ENCODE measurements at places on chromosomes 16 and 17.

- DNase-seq, result no peak
These were observed 114.4 kb downstream of the CDH13 start for GRCh38 chr16:82741073-82741615.

DNA sequence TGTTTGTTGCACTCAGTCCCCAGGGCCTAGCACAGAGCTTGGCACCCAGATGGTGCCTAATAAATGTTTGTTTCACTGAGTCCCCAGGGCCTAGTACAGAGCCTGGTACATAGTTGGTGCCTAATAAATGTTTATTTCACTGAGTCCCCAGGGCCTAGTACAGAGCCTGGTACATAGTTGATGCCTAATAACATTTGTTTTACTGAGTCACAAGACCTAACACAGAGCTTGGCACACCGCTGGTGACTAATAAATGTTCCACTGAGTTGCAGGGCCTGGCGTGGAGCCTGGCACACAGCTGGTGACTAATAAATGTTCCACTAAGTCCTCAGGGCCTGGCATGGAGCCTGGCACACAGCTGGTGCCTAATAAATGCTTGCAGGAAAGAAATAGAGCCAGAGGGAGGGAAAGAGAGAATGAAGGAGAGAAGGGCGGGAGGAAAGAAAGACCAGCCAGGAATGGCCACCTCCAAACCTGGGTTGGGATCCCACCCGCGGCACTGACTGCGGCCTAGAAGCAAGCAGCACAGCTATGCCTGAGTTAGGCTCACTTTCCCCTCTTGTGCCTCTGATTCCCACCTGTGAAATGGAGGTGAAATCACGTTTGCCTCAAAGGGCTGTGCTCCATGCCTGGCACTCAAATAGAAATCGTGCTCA is 7.5 kb downstream of the SLC5A11 start:
- DNase-seq, result no peak

DNA sequence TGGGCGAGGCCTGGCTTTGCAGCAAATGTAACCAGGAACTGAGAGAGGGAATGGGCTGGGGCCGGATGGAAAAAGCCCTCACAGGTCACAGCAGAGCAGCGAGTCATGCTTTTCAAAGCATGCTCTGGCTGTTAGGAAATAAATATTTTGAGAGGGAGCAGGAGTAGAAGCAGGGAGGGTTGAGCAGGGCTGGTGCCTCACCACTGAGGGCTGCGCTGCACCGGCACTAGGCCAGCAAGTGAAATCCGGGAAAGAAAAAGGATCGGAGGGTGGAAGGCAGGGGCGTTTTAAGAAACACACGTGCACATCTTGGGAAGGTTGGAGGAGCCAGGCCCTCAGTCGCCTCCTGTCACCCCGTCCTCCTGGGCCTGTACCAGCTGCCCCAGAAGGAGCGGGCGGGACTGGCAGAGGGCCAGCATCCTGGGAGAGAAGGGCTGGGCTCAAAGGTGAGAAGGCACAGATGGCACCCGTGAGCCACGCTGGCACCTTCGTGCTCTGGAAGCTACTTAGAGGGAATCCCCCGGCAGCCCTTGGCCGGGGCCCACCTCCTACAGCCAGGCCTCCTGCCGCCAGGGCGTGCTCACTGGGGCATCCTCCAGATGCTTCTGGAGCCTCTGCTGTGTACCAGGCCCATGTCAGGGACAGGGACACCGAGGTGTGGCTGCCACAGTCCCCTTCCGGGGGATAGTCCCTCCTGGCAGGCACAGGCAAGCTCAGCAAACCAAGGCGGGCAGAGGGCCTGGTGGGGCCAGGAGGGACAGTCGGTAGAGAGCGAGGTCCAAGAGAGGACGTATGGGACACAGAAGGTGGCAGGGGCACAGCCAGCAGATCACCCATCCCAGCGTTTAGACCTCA is 71.5 kb upstream of the PLCG2 start:
- peak; percentile 46 for DNase-seq

- DNase-seq, result no peak
These were observed 921 bp upstream of the CDR2 start for GRCh38 chr16:22375117-22375962.

Data from cardiac fibroblast (primary cell).